ENCODE measurements at places on chromosomes 2 and 18.

DNA sequence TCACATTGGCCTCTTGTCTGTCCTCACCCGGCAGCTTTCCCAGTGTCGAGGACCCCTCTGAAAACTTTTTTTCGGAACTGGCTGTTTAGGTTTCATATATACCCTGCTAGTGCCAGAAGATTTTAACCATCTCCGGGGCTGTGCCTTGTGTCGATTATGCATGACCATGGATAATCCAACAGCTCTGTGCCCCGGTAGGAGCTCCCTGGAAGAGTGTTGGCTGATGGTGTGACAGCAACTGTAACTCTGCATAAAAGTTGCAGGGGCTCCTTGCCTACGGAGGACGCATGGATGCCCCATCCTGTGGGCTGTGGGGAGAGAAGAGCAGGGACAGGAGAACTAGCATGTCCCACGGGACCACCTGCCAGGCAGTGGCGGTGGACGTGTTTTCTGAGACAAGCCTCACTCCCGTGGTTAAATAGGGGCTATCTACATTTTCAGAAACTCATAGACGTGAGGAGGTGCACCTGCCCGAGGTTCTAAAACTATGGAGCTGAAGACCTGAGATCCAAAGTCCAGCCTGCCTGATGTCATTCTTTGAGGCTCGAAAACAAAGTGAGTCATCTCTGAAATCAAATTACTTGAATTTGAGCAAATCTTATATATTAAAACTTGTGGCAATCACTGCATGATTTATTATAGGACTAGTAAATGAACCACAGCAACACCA, 437.2 kb upstream of the HS6ST1 start:
- DNase-seq: no peak

GRCh38 chr18:61589724-61590065, 256.5 kb downstream of the CDH20 start:
- DNase-seq: no peak

DNA sequence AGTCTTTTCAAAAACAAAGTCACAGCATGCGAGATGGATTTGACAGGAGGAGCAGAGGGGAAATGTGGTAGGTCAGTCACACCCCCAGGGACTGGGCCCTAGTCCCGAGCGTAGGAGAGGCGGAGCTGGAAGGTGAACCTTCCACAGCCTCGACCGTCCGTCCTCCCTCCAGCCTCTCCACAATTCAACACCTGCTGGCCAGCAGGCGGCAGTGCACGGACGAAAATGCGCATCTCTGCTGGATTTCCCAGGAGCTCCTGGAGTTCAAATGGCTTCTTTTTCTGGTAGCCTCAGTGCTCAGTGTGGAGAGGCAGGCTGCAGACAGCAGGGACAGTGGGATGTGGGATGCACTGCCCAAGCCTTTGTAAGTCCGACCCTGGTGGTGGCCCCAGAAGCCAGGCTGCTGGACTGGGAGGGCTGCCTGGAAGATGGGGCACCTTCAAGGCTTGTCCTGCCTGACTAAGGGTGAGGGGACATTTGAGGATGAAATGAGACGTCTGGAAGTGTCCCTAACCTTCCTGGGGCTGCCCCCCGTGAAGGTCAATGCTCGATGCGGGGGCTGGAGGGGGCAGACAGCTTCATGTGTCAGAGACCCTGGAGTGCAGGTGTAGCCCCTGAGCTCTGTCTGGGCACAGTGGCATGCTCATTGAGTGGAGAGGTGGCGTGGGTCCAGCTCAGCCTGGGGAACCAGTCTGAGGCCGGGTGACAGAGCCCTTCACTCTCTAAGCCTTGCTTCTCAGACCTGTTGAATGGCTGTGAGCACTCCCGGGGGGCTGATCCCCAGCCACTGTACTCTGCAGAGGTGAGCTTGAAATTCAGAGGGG, 189.5 kb downstream of the TFCP2L1 start:
- peak; percentile 37 for DNase-seq

DNA sequence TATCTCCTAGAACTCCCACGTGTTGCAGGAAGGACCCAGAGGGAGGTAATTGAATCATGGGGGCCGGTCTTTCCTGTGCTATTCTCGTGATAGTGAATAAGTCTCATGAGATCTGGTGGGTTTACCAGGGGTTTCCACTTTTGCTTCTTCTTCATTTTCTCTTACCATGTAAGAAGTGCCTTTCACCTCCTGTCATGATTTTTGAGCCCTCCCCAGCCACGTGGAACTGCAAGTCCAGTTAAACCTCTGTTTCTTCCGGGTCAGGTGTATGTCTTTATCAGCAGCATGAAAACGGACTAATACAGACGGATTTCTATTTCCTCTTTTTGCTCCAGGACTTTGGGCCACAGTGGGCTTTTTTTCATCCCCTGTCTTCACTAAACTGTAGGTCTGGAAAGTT, 88.3 kb upstream of the KCNE4 start:
- DNase-seq: no peak

DNA sequence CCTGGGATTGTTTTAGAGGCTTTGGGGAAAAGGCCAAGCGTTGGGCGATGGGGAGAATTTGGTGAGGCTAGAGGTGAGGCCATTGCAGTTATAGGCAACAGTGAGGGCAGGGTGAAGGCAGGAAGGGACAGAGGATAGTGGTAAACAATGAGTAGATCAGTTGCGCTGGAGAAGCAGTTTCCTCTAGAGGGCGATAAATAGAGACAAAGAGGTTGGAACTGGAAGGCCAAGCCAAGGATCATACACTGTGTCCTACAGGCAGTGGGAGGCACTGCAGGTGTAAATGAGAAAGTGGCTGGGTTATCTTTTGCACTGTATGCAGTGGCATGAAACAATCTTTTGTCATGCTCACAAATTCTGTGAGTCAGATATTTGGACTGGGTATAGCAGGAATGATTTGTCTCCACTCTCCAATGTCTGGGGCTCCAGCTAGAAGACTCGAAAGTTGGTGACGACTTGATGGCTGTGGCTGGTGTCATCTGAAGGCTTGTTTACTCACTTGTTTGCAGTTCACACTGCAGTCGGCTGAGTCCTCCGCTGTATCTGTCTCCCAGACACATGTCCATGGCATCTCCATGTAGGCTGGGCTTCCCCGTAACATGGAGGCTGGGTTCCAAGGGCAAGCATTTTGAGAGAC, 82.1 kb downstream of the TNP1 start:
- DNase-seq: peak; percentile 52

DNA sequence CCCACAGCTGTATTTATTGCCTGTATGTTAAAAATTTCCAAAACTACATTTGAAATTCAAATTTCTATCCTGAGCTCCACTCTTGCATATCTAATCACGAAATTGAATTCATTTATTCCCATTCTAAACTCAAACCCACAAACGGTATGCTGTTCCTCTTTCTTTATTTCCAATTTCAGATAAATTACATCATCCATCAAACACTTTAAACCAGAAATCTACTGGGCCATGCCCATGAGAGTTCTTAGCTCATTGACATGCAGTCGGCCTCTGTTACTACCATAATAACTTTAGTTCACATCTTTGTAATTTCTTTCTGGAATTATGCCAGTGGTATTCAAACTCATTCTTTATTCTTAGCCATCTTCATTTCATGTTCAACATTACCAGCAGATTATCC, 100.3 kb downstream of the COL3A1 start:
- no peak for DNase-seq

GRCh38 chr2:62660087-62660486, 45.4 kb upstream of the EHBP1 start:
- DNase-seq: peak; percentile 40

- DNase-seq: no peak
These were observed 57.3 kb upstream of the SNTG2 start for GRCh38 chr2:893311-893710.

GRCh38 chr2:17182399-17182798, 335.8 kb downstream of the RAD51AP2 start:
- DNase-seq: no peak
